AG09309 (cell line): ENCODE measurements at places on chromosomes 7 and 10.
A peak's percentile ranks its signal among the peaks of the same experiment; 100 is the strongest.

DNA sequence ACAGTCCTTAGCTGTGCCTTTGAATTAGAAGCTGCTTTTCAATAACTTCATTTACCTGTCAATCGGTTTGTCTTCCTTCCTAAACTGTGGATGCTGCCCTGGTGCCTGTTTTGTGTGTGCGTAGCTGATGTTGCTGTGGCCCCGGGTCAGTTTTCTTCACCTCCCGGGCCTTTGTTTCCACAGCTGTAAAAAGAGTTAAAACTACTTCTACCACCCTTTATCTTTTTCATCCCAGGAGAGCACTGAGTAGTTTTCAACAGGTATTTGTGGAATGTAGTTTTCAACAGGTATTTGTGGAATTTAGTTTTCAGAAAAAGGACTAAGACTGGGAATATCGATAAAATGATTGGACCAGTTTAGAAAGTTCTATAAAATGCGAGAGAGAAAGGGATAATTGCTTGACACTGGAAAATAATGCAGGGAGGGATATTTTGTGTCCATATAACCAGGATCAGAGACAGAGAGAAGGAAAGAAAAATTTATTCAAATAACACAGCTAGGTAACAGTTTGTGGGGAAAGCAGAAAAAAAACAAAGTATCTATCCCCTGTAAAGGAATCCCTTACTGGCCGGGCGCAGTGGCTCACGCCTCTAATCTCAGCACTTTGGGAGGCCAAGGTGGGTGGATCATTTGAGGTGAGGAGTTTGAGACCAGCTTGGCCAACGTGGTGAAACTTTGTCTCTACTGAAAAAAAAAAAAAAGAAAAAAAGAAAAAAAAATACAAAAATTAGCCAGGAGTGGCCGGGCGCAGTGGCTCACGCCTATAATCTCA lies 15.9 kb upstream of the IGF2BP3 start:
- DNase-seq = no peak

GRCh38 chr7:74586258-74587175 lies 71.0 kb upstream of the GTF2I start:
- DNase-seq = no peak

DNA sequence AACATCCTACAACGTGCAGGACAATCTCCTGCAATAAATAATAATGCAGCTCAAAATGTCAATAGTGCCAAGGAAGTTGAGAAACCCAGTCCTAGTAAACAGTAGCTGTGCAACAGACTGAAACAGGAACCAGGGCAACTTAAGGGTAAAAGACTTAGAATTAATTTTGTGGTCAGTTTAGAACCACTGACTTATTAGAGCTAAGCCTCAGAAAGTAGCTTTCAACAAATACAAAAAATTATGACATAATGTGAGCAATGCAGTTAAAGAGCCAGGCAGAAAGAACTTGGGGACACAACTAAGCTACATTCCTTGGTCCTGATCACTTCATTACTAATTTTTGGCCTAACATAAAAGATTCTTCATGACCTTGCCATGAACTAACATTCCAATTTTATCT lies 195.4 kb downstream of the MACC1 start:
- no peak for DNase-seq

GRCh38 chr7:87105401-87105800 lies 45.9 kb upstream of the ELAPOR2 start:
- no peak for DNase-seq

DNA sequence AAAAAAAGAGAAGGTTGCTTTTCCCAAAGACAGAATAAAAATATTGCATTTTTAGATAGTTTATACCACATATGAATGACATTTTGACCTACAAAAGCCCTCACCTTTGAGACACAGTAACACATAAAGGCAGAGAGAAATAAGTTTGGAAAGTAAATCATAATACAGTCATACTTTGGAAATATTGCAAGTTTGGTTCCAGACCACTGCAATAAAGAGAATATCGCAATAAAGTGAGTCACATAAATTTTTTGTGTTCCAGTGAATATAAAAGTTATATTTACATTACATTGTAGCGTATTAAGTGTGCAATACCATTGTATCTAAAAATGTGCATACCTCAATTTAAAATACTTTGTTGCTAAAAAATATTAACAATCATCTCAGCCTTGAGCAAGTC lies 40.3 kb downstream of the CCDC71L start:
- DNase-seq = no peak

GRCh38 chr10:88805361-88805760 lies 2.8 kb downstream of the LIPM start:
- DNase-seq = no peak

DNA sequence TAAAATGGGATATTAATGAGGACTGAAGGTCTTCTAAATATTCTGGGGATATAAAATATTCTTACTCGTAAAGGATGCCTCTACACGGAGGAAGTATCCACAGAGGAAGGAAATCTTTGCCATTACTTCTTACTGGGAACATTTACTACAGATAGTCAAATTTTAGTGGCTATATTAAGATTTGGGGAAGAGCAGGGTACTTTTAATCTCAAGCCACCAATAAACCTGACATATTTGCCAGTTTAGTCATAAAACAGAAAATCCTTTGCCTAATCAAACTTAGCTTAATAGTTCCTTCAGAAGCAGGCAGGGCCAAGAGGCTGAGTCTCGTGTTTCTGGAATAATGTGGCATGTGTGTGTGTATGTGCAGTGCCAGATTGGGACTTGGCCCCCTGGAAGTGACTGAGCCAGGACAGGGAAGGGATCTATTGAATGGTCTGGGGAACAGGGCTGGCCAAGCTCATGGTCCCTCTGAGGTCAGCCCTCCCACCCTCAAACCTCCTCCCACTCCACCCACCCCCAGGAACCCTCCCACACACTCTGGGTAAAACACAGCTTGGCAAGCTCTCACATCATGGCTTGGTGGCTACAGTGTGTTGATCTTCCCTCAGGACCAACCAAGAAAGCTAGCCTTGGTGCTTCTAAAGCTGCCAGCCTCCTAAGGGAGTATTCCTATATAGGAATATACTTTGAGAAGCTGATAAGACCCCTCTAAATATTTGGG lies 1.6 kb upstream of the PIK3CG start:
- DNase-seq = no peak

GRCh38 chr10:359762-360161 lies 224.5 kb downstream of the ZMYND11 start:
- no peak for DNase-seq

GRCh38 chr7:149811221-149811620 lies 27.0 kb upstream of the ZNF862 start:
- DNase-seq = no peak

DNA sequence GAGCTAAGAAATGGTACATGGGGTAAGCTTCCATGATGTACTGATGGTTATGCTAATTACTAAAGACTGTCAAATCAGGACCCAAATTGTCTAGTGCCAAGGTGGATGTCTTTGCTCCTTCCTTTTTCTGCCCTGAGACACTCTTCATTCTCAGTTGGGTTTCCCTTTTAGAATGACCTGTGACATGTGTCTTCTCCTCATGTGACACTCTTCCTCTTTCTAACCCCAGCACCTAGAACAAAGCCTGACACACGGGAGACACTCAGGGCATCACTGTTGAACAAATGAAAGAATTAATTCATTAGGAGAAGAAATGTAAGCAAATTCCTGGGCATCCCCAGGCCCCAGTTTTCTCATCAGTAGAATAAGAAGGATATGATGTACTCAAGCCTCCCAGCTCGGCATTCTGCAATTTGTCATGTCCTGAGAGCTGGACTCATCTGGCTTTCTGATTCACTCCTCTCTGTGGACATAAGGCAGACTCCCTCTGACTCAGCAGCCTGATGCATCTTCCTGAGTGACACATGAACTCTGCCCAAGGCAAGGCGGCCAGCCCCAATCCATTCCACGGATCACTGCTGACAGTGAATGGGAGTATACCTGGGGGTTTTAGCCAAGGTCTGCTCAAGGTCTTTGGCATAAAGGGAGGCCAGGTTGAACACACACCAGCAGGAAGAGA lies 473.8 kb downstream of the KCNMA1 start:
- DNase-seq = peak; percentile 89

GRCh38 chr10:1674501-1674900 lies 62.8 kb downstream of the ADARB2 start:
- no peak for DNase-seq

GRCh38 chr10:24904824-24905223 lies 47.6 kb downstream of the PRTFDC1 start:
- DNase-seq = no peak

- no peak for DNase-seq
Measured at GRCh38 chr7:71171476-71171875, 39.5 kb downstream of the GALNT17 start.

- DNase-seq = no peak
Measured at GRCh38 chr10:68192113-68192512, 39.8 kb downstream of the ATOH7 start.

DNA sequence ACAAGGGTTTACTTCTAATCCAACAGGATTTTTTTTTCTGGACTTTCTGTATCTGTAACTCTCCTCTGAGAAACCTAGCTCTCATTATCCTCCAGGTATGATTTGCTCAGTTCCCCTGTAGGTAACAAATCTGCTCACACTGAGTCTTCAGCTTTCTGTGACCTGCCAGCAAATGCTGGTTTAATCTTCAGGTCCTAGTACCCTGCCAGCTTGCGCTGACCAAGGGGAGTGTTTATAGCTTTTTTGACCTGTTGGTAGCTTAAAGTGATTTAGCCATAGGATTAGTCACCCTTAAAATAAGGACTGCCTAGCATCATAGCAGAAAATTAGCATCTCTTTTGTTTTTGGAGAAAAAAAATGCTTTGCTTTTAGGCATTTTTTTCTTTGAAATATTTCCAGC lies 22.4 kb downstream of the SND1 start:
- no peak for DNase-seq

GRCh38 chr7:92576296-92576695 lies 13.9 kb downstream of the FAM133B start:
- DNase-seq = no peak

- DNase-seq = no peak
Measured at GRCh38 chr7:78535655-78536054, 737.1 kb downstream of the PHTF2 start.

- DNase-seq = no peak
Measured at GRCh38 chr10:74289951-74290350, 138.9 kb downstream of the ADK start.

GRCh38 chr10:10892290-10892875 lies 125.3 kb upstream of the CELF2 start:
- DNase-seq = no peak

DNA sequence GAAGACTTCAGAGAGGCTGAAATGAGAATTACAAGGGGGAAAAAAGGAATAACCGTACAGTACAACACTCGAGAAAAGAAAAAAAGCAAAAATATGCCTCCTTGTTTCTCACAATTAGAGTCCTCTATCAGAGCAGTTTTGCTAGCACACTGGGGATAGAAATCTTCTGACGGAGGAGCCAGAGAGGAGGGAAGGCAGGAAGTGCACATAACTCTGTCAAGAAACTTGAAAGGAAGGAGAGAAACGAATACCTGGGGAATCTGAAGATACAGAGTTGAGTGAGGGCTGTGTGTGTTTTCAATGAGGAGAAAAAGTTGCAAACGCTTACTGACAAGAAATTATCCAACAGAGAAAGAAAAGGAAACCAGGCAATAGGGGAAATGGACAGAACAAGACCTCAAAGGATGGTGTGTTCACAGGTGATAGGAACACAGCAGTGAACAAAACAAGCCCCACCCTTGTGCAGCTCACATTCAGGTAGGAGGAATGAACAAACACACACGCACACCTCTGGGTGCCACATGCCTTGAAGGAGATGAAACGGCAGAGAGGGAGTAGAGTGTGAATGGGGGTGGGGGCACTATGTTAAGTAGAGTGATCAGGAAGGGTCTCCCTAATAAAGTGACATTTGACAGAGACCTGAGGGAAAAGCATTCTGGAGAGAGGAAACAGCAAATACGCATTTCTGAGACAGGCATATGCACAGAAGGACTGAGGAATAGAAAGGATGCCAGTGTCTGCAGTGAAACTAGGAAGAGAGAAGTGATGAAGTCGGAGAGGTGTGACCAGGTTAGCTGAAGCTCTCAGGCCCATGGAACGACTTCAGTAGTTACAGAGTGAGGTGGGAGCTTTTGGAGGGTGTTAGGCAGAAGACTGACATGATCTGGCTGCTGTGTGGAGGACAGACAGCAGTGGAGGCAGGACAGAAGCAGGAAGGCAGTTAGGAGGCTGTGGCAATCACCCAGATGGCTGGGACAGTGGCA lies 46.7 kb upstream of the SPOCK2 start:
- no peak for DNase-seq

DNA sequence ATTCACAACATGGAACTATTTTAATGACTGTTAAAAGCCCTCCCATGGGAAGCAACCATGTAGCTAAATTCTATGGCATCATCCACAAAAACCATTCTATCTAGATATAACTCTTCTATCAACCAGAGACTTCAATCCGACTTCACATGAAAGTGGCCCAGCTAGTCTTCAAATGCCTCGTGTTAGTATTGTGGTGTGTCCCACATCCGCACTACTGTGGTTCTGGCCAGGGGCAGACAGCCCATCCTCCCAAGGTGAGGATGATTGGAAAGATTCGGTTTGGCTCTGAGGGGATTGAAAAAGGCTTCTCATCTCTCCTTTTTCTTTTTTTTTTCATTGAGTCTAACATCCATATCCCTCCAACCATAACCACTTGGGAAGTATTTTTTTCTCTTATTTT lies 253.0 kb upstream of the KLF6 start:
- no peak for DNase-seq

GRCh38 chr10:104260775-104261115 lies 6.1 kb downstream of the GSTO1 start:
- DNase-seq = no peak

DNA sequence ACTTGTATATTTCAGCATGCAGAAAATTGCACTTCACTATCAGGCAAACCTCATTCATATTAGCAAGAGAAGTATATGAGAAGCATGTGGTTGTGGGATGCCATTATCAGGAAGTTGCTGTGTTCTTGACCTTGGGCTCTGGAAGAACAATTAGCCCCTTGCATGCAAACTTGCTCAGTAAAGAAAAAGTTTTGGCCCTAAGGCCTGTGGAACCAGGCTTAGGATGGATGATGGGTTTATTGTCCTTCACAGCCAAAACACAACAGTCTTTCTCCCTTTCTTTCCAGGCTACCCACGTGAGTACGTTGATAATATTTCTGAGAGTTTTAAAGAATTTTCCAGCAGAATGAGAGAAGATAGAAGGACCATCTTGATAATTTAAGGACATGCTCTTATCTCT lies 166.4 kb downstream of the AUTS2 start:
- DNase-seq = no peak

GRCh38 chr7:121576148-121576917 lies 180.2 kb upstream of the FAM3C start:
- DNase-seq = no peak

- no peak for DNase-seq
Measured at GRCh38 chr7:106071356-106071998, 40.6 kb downstream of the SYPL1 start.

- no peak for DNase-seq
Measured at GRCh38 chr10:14491811-14492210, 161.1 kb upstream of the FRMD4A start.

GRCh38 chr7:157703534-157704195 lies 366.9 kb downstream of the DNAJB6 start:
- no peak for DNase-seq

GRCh38 chr7:95324431-95324830 lies at the start of gene PON1:
TSS of gene PON1 (minus strand) at chr7:95324532. CDS start at chr7:95324475, 57 bp downstream.
- no peak for DNase-seq
